ENCODE measurements at places on chromosomes 16 and 17.

GRCh38 chr17:31269036-31269577, 27.9 kb downstream of the OMG start:
- DNase-seq: no peak

- no peak for DNase-seq
These were observed 29.3 kb downstream of the ALDH3A2 start for GRCh38 chr17:19677736-19678379.

DNA sequence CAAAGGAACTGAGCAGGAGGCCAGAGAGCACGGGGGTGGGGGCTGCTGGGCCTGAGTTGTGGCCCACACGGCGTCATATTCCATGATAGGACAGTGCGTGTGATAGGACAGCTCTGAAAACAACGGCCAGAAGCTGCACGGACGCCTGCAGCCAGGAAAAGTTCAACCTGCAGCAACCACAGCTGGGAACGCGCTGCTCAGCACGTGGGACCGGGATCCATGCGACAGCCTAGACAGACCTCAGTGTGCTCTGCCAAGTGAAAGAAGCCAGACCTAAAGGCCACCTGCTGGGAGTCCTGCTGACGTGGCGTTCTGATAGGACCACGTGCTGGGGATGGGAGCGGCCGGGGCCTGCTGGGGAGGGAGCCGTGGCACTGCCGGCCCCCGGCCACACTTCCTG, 21.6 kb downstream of the CTU2 start:
- no peak for DNase-seq

DNA sequence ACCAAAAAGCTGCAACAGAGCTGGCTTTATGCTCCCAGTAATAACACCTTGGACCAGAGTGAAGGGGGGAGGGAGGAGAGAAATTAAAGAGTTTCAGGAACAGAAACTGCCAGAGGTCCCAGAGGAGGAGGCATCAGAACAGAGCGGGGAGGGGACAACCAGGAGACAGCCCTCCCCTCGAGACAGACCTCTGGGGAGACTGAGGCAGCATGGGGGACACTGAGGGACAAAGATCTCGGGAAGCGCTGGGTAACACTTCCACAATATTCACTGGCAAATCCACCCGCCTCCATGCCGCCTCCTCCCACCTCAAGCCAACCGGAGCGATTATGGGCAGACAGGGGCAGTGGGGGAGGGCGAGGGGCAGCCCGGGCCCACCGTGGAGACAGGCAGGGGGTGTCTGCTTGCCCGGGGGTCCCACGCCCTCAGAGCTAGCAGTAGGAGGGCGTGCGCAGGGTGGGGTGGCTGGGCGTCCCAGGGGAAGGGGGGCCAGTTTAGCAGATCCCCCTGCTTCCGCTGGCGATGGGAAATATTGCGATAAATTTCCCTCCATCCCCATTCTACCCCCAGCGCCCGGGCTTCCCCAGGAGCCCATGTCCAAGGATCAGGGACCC, 1.2 kb downstream of the PCGF2 start:
- no peak for DNase-seq

DNA sequence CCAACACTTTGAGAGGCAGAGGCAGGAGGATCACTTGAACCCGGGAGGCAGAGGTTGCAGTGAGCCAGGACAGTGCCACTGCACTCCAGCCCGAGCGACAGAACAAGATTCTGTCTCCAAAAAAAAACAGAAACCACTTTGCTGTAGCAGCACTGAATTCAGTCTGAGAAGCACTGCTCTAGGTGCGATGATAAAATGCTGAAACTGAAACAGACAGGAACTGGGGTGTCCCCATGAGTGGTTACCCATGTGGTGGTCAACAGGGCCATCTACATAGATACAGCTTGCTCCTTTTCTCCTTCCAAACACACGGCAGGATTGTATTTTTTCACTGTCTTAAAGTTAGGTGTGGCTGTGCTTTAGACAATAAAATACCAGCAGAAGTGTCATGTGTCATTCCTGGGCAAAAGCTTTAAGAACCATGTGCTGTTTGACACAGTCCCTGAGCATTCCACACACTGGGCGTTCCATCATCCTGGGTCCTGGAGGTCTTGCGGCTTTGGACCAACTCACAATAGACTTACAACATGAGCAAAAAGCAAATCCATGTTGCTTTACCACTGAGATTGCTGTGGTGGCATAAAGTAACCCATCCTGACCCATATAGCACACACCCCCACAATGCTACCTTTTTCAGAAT, 11.5 kb downstream of the GAS7 start:
- no peak for DNase-seq

DNA sequence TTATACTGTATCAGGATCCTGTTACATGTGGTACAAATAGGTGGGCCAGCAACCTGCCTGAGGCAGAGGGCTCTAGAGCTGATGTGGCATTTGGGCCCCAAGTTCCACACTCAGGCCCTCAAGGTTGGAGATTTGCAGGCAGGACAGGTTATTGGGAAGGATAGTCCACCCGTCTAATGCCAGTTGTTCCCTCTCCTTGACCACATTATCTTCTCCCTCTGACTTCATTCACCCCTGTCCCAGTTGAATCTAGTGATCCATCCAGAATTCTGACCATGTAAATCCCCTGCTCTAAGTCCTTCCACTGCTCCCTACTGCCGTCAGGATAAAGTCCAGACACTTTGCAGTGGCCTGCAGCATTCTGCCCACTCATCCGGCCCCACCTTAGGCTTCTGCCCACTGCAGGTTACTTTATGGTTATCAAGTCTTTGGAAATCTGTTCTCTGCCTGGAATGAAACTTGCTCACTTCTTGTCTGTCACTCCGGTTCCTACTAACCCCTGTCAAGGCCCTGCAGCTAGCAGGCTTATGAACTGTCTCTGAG, 1.9 kb upstream of the NFATC3 start:
- no peak for DNase-seq

DNA sequence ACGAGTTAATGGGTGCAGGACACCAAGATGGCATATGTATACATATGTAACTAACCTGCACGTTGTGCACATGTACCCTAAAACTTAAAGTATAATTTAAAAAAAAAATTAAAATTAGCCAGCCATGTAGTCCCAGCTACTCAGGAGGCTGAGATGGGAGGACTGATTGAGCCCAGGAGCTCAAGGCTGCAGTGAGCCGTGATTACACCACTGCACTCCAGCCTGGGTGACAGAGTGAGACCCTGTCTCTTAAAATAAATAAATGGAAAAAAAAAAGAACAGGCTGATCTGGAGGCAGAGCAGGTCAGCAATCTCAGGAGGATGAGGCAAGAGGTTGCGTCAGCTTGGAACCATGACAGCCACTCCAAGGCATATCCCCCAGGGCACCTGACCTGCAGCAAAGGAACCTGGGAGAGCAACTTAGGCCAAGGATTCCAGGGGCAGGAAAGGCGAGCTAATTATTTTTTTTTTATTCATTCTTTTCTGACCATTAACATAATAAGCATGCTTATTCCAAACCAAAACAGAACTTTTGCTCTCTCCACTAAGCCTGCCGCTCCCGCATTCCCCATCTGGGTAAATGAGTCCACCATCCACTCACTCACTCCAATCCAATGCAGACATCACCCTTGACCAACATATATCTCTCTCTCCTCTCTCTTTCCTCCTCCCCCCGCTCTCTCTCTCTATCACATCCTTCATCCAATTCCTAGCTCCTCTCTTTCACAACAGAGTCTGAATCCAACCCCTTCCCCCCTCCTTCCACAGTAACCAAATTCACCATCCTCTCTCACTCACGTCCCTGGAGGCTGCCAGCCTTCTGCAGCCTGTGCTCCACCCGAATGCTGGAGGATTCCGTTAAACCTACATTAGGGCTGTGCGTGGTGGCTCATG, 47.7 kb downstream of the TK2 start:
- no peak for DNase-seq

Data from hematopoietic multipotent progenitor cell treated with erythropoietin and hydrocortisone succinate and interleukin-3 and kit ligand, for 8 days (in vitro differentiated cells).